ENCODE measurements at places on chromosomes 13 and 19.

GRCh38 chr19:55454787-55455243 lies 6.6 kb downstream of the ISOC2 start:
- no peak overlapping the region for H3K4me3 ChIP-seq
- H3K27me3 ChIP-seq = no peaks in the 10 kb centered on the region
- peaks cover 9% of the 10 kb centered on the region for H3K36me3 ChIP-seq
- H3K27ac ChIP-seq = no peak overlapping the region

DNA sequence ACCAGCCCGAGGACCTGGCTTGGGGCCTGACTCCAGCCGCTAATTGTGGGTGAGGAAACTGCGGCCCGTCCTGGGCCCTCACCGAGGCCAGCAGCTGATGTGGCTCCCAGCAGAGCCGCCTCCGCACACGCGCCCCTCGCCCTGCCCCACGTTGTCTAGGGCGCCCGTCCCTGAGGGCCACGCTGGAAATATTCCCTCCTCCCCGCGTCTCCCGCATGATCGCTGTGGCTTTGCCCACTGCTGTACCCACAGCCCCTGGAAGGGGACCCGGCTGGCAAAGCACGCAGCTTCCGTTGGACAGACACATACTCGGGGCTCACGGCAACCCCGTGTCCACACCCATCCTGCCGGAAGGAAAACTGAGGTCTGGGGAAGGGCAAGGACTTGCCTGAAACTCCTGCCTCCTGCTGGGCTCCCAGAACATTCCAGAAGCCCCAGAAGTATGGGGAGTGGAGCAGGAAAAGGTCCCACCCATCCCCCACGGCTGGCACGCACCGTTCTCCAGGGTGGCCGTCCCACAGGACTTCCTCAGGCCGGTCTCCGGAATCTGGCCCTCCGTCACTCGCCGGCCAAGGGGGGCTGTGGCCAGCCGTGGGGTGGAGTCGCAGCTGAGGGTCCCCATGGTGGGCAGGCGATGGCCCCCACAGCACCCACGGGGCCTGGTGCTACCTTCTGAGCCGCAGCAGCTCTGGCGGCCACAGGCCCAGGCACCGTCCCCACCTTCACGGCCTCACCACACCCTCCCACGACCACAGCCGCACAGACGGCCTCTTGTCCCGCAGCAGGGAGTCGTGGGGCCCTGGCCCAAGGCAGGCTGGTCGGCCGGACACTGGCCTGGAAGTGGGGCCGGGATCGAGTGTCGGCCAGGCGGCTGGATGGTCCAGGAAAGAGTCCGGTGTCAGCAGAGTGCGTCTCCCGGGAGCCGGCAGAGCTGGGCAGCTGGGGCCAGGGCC lies 13.6 kb upstream of the SHC2 start:
- H3K27me3 ChIP-seq = peaks cover 4% of the 10 kb centered on the region
- no peak overlapping the region for H3K27ac ChIP-seq
- no peak overlapping the region for H3K4me3 ChIP-seq
- DNase-seq = no peak
- peaks cover 2% of the 10 kb centered on the region for H3K4me1 ChIP-seq
- H3K36me3 ChIP-seq = no peaks in the 10 kb centered on the region

- no peak overlapping the region for H3K4me3 ChIP-seq
- H3K4me1 ChIP-seq = peaks cover 15% of the 10 kb centered on the region
- no peak for DNase-seq
- H3K27ac ChIP-seq = peak overlapping the region; percentile 27
- H3K36me3 ChIP-seq = peaks cover 5% of the 10 kb centered on the region
- peaks cover 55% of the 10 kb centered on the region for H3K27me3 ChIP-seq
These were observed 920 bp upstream of the SIGLEC7 start for GRCh38 chr19:51141181-51141580.

GRCh38 chr13:30928978-30929377 lies 3.5 kb upstream of the TEX26 start:
- H3K4me1 ChIP-seq = peaks cover 6% of the 10 kb centered on the region
- no peak overlapping the region for H3K4me3 ChIP-seq
- no peak for DNase-seq
- peaks cover 2% of the 10 kb centered on the region for H3K36me3 ChIP-seq
- no peak overlapping the region for H3K27ac ChIP-seq

DNA sequence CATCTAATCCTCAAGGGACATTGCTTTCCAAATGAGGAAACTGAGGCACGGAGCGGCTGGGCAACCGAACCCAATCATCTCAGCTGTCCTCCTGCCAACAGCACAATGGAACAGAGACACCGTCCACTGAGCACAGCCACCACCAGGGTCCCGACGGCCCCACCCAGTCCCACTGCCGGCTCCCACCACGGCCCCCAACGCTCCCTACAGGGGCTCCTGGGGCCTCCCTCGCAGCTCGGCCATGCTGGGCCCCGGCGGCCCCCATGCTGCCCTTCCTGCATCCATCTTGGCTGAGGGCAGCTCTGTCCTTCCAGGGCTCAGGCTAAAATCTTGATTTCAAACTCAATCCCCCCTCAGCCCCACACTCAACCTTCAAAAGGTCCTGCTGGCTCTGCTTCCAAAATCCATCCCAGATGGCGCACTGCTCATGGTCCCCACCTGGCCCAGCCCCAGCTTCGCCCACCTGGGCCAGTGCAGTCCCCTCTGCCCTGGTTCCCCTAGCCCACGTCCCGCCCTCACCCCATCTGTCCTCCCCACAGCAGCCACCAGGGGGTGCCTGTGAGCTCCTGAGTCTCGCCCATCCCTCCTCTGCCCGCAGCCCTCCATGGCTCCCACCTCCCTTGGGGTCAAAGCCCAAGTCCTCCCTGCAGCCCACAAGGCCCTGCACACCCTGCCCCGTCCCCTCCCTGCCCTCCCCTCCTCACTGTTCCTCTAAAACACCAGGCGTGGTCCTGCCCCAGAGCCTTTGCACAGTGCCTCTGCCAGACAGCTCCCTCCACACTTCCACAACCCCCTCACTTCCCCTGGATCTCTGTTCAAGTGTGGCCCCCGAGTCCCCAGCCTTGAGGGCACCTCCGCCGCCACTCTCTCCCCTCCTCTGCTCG lies 7.9 kb downstream of the PIP5K1C start:
- H3K27ac ChIP-seq = no peak overlapping the region
- no peaks in the 10 kb centered on the region for H3K27me3 ChIP-seq
- peaks cover 39% of the 10 kb centered on the region for H3K4me1 ChIP-seq
- no peaks in the 10 kb centered on the region for H3K36me3 ChIP-seq
- peak overlapping the region; percentile 36 for H3K4me3 ChIP-seq

GRCh38 chr19:51271067-51271466 lies 20.2 kb downstream of the SIGLECL1 start:
- peaks cover 3% of the 10 kb centered on the region for H3K4me1 ChIP-seq
- peaks cover 45% of the 10 kb centered on the region for H3K27me3 ChIP-seq
- H3K36me3 ChIP-seq = no peaks in the 10 kb centered on the region
- DNase-seq = no peak

GRCh38 chr19:50790922-50791467 lies 780 bp downstream of the ACP4 start:
- no peaks in the 10 kb centered on the region for H3K36me3 ChIP-seq
- no peak overlapping the region for H3K4me3 ChIP-seq
- H3K4me1 ChIP-seq = peaks cover 4% of the 10 kb centered on the region
- peak overlapping the region; percentile 82 for H3K27ac ChIP-seq
- H3K27me3 ChIP-seq = no peaks in the 10 kb centered on the region

DNA sequence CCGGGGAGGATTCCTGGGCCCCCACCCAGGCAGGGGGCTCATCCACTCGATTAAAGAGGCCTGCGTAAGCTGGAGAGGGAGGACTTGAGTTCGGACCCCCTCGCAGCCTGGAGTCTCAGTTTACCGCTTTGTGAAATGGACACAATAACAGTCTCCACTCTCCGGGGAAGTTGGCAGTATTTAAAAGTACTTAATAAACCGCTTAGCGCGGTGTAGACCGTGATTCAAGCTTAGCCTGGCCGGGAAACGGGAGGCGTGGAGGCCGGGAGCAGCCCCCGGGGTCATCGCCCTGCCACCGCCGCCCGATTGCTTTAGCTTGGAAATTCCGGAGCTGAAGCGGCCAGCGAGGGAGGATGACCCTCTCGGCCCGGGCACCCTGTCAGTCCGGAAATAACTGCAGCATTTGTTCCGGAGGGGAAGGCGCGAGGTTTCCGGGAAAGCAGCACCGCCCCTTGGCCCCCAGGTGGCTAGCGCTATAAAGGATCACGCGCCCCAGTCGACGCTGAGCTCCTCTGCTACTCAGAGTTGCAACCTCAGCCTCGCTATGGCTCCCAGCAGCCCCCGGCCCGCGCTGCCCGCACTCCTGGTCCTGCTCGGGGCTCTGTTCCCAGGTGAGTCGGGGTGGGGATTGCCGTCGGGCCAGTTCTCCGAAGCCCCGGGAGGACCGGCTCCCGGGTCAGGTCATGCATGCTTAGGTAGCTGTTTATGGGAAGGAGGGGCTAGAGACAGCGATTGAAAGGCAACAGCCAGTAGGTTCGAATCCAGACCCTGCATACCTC lies at the start of gene ICAM1:
Gene ICAM1 (plus strand): TSS at position 505 of the 779 bp plus-strand sequence. CDS start 40 bp downstream, at position 545.
- no peaks in the 10 kb centered on the region for H3K27me3 ChIP-seq
- H3K4me3 ChIP-seq = peak within 1 kb of the TSS; percentile 89
- peak within 1 kb of the TSS; percentile 93 for H3K27ac ChIP-seq
- DNase-seq = peak; percentile 62

DNA sequence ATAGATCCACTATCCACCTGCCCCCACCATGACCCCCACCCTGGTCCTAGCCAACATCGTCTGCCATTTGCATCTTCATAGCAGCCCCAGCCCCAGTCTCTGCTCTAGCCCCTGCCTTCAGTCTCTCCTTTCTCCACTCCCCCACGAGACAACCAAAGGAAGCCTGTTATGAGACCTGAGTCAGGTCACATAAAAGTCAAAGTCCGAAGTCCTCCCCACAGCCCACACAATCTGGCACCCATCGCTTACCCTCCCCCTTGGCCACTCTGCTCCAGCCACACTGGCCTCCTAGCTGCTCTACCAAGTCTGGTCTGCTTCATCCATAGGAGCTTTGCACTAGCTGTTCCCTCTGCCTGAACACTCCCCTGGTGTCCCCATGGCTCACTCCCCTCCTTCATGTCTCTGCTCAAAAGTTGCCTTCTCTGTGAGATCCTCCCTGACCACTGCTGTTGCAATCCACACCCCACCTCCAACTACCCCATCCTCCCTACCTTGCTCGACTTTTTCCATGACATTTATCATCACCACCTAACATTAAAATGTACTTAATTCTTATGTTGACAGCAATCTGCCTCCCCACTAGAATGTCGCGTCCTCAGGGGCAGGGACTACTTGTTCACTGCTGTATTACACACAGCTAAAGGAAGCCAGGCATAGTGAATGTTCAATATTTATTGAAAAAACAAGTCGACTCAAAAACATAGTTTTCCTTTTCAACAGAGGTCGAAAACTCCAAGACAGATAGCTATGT lies 1.2 kb upstream of the PLEKHG2 start:
- H3K27ac ChIP-seq = peak overlapping the region; percentile 99
- H3K4me1 ChIP-seq = peaks cover 57% of the 10 kb centered on the region
- H3K4me3 ChIP-seq = peak overlapping the region; percentile 94
- peaks cover 20% of the 10 kb centered on the region for H3K36me3 ChIP-seq
- no peaks in the 10 kb centered on the region for H3K27me3 ChIP-seq
- DNase-seq = peak; percentile 30

DNA sequence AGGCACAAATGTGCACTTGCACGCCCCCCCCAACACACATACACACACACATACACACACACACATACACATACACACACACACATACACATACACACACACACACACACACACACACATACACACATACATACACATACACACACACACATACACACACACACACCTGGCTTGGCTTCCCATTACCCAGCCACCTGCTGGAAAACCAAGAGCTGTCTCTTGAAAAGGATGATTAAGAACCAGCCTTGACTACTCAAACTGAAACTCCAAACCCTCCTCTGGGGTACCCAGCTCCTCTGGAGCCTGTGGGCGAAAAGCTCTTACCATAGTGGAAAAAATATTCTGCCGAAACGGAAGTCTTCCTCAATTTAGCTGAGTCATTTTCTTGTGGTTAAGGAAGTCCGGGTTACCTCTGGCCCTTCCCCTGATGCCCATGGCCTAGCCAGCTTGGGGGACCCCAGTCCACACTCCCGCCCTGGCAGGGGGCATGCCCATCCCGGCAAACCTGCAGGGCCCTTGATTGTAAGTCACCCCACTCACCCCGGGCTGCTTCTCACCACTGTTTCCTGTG lies 21.9 kb downstream of the CEBPA start:
- H3K36me3 ChIP-seq = no peaks in the 10 kb centered on the region
- no peaks in the 10 kb centered on the region for H3K27me3 ChIP-seq
- no peak for DNase-seq
- H3K27ac ChIP-seq = peak overlapping the region; percentile 57
- peaks cover 7% of the 10 kb centered on the region for H3K4me1 ChIP-seq
- peak overlapping the region; percentile 72 for H3K4me3 ChIP-seq

DNA sequence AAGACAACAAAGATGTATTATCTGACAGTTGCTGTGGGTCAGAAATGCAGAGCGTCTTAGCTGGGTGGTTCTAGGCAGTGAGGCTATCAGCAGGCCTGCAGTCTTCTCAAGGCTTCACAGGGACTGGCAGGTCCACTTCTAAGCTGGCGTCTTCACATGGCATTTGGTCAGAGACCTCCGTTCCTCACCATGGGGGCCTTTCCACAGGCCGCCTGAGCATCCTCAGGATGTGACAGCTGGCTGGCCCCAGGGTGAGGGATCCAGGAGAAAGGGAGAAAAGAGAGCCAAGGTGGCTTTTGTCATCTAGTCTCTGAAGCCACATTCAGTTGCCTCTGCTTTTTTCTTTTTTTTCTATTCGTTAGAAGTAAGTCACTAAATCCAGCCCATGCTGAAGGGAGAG lies 50.3 kb downstream of the FGF14 start:
- no peaks in the 10 kb centered on the region for H3K4me1 ChIP-seq
- H3K4me3 ChIP-seq = no peak overlapping the region
- no peak overlapping the region for H3K27ac ChIP-seq
- H3K36me3 ChIP-seq = peaks cover 2% of the 10 kb centered on the region
- DNase-seq = no peak

DNA sequence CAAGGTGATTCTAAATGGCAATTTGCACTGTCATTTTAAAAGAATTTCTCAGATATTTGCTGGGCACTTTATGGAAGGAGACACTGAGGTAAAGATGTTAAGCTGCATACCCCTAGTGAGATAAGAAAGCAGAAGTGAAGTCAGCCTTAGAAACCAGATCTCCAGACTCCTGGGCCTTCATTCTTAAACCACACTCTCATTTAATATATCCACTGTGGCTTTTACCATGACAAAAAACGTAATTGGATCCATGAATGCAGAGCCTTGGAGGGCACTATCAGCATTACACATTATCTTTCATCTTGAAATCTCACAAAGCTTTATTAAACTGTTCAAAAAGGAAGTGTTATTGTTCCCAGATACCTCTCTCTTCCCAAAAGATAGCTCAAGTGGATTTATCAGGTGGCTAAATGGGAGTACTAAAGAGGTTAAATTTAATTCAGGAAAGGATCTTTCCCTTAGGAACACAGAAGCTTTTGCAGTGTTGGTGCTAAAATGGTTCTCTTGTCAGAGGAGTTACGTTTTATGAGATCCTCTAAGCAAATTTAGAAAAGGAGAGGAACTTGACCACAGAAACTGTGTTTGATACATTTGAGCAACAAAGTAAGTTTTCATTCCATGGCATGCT lies 1060.4 kb downstream of the EFNB2 start:
- no peaks in the 10 kb centered on the region for H3K36me3 ChIP-seq
- H3K4me1 ChIP-seq = no peaks in the 10 kb centered on the region
- no peak for DNase-seq
- no peaks in the 10 kb centered on the region for H3K27me3 ChIP-seq

- peaks cover 3% of the 10 kb centered on the region for H3K36me3 ChIP-seq
- H3K27ac ChIP-seq = no peak overlapping the region
- H3K4me1 ChIP-seq = no peaks in the 10 kb centered on the region
- no peaks in the 10 kb centered on the region for H3K27me3 ChIP-seq
These were observed 17.8 kb upstream of the LMO7 start for GRCh38 chr13:75618308-75618707.

GRCh38 chr19:48501494-48502349 lies 9.9 kb downstream of the LMTK3 start:
- H3K4me3 ChIP-seq = peak overlapping the region; percentile 82
- peaks cover 23% of the 10 kb centered on the region for H3K4me1 ChIP-seq
- peaks cover 4% of the 10 kb centered on the region for H3K27me3 ChIP-seq
- DNase-seq = peak; percentile 39
- H3K36me3 ChIP-seq = no peaks in the 10 kb centered on the region
- no peak overlapping the region for H3K27ac ChIP-seq

Measured in T-helper 17 cell (primary cell).